ENCODE measurements at places on chromosomes 7 and 10. TPM values are rescaled to one million over a fixed set of nuclear protein-coding genes. Genes with fewer than 3 reads are reported as not detected.

The KIAA1549 gene
- 0.60 TPM for total RNA-seq

The SUGCT gene
- 0.81 TPM for total RNA-seq

The CYP2C8 gene
- total RNA-seq: not detected

The CALML3 gene
- not detected for total RNA-seq

The DGKB gene
- total RNA-seq: not detected

The EN2 gene
- total RNA-seq: not detected

The PRSS37 gene
- total RNA-seq: not detected

The CYP3A7 gene
- total RNA-seq: not detected

The TMEM26 gene
- total RNA-seq: not detected

The FEZF1 gene
- not detected for total RNA-seq

The CFAP46 gene
- total RNA-seq: not detected

The GBX1 gene
- not detected for total RNA-seq

All from activated naive CD4-positive, alpha-beta T cell treated with anti-CD3 and anti-CD28 coated beads for 36 hours (primary cell).